ENCODE measurements at places on chromosomes 1 and 21.

- no peak for DNase-seq
Measured at GRCh38 chr1:239979456-239979855, 112.2 kb upstream of the FMN2 start.

- DNase-seq: no peak
Measured at GRCh38 chr1:164930833-164931232, 371.8 kb downstream of the PBX1 start.

DNA sequence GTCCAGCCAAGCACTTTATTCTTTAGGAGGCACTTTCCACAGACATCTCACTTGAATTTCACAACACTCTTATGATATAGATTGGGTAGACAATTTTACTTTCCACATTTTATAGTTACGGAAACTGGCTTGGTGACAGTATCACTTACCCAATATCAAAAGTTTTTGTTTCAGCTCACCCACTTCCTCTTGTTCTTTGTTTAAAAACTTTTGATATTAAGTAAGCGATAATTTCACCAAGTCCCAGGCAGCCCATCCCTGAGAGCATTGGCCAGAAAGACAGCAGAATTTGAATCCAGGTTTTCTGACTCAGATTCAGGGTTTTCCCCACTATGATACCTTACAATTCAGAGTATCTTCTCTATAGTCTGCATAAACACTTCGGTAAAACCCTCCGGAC lies 60.0 kb downstream of the LRIG2 start:
- DNase-seq: no peak

DNA sequence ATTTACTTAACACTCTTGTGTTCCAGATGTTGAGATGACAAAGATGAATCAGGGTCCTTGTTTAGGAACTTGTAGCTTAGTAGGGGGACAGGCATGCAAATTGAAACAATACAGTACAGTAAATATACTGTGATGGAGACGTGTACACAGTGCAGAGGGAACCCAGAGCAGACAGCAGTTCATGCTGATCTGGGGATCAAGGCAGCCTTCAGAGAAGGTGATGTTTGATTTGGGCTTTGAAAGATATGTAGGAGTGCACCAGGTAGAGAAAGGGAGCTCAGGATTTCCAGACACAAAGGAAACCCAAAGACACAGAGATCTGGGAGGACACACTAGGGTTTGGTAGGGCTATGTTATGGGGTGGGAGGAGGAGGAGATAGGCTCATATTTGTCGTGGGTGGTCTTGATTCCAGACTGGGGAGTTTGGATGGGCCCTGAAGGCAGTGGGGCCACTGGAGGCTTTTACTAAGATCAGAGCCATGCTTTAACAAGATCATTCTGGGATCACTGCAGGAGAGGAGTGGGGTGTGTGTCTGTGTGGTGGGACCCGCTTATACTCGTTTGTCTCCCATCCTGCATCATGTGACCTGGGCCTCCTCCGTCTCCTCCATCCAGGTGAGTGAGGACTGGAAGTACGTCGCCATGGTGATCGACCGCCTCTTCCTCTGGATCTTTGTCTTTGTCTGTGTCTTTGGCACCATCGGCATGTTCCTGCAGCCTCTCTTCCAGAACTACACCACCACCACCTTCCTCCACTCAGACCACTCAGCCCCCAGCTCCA lies 7.8 kb downstream of the CHRNB2 start:
- DNase-seq: no peak

- peak; percentile 67 for DNase-seq
Measured at GRCh38 chr1:46342084-46342656, 1.6 kb downstream of the NSUN4 start.

GRCh38 chr1:14921057-14921456 lies 232.5 kb upstream of the TMEM51 start:
- DNase-seq: no peak

DNA sequence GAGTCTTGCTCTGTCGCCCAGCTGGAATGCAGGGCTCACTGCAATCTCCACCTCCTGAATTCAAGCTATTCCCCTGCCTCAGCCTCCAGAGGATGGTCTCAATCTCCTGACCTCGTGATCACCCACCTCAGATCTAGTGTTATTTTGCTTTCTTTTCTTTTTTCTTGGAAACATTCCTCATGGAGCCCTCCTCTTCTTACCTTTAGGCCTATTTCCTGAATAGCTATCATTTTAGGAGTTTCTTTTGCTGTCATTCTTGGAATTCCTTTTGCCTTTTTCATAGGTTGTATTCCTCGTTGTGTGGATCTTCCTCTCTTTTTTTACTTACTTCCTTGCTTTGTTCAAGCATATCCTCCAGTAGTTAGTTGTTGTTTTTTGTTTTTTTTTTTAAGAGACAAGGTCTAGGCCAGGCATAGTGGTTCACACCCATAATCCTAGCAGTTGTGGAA lies 173.8 kb downstream of the RASAL2 start:
- DNase-seq: no peak

- no peak for DNase-seq
Measured at GRCh38 chr1:95325349-95325748, 91.3 kb downstream of the RWDD3 start.

DNA sequence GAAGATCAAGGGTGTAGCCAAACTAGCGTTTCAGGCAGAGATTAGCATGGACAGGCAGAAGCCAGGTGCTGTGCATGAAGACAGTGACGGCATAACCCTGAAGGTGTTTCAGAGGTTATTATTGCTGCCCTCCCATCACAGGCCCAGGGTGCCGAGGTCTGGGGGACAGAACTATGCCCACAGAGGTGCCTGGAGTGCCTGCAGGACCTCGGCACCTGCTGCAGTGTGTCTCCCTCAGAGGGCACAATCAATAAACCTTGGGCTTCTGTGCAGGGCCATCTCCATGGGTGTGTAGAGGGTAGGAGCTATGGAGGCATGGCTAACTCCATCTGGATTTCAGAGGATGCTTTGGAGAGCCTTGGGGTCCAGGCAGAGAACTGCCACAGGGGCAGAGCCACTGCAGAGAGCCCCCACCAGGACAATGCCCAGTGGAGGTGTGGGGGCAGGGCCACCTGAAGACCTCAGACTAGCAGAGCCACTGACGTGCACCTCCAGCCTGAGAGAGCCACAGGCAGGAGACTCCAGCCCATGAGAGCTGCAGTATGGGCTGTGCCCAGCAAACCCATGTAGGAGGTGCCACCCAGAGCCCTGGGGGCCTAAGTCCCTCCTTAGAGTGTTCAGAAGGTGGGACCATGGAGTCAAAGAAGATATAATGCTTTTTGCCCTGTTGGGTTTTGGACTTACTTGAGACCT lies 5.7 kb upstream of the ABCG1 start:
- no peak for DNase-seq

DNA sequence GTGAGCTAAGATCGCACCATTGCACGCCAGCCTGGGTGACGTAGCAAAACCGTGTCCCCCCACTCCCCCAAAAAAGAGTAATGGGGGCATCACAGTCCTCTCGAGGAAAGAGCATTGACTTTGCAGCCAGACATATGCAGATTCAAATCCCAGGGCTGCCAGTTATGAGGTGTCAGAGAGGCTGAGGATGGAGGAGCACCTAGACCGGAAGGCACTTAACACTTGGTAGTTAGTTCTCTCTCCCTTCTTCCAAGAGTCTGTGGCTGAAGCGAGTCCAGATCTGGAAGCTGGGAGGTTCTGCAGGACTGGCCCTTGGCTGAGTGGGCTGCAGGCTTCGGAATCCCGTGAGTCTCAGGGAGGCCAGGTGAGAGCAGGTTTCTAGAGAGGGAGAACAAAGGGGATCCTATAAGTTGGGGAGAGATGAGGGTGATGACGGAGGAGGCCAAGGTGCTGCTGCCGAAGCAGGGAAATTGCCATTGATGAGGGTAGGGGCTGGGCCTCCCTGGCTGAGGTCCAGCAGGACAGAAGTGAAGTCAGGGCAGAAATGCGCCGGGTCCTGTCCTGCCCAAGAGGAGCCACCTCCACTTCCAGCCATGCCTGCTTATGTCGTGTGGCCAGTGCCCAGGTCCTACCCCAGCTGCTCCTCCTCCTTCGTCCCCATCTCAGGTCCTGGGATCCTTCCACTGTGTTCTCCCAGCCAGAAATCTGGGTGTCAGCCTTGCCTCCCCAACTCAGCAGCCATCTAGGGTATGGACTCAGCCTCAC lies 13.3 kb upstream of the SPOCD1 start:
- DNase-seq: no peak

- no peak for DNase-seq
Measured at GRCh38 chr1:55605155-55605554, 390.0 kb upstream of the USP24 start.

- no peak for DNase-seq
Measured at GRCh38 chr1:6332821-6333220, 60.7 kb downstream of the ACOT7 start.

DNA sequence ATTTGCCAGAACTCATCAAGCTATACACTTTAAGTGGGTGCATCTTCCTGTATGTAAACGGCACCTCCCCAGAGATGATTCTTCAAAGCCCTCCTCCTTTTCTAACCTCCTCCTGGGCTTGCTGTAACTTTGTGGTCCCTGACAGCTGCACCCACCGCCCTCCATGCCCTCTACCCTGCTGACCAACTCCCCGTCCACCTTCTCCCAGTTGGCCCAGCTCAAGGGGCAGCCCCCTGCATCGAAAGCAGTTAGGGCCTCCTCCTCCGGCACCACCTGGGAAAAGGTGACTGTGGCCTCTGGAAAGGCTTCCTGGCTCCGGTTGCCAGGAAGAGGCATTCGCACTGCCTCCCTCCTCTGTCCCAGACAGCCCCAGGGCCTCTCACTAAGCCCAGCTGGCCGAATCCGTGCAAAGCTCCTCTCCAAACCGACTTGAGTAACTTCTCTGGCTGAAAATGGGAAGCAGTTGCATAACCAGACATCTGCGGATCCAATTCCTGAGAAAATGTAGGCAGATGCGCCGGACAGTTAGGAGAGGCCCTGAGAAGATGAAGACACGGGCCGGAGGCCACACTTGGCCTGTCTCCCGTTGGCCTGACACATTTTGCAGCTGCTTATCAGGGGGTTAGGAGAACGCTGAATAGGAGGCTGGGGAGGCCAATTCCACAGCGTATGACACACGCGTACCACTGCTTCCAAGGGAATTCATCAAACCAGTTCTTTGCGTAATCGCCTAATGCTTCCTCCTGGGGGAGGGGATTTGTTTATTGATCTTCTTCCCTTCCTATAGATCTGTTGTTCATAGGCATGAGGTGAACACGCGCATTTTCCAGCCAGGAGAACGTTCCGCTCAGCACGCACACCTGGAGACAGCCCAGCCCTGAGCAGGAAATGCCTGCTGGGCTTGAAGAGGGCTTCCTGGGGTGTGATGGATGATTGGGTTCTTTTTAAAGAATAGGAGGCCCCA lies 48.7 kb upstream of the COL6A2 start:
- DNase-seq: no peak

- DNase-seq: no peak
Measured at GRCh38 chr1:241592273-241592958, 47.8 kb downstream of the CHML start.

DNA sequence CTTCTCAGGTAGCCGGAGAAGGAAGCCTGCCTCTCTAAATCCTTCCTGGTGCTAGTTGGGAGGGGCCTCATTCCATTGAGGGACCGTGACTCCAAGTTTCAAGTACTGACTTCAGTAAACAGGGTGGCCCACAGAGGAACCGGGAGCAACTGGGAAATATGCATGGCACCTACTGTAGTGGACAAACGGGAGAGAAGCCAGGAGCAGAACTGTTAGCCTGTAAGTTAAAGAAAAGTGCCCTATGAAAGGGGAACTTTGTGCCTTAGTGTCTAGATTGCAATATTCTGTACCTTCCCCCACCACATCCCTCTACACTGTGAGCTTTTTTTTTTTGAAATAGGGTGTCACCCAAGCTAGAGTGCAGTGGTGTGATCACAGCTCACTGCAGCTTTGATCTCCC lies 33.2 kb upstream of the KANK4 start:
- DNase-seq: no peak

GRCh38 chr1:28175955-28176485 lies 470 bp downstream of the PTAFR start:
- no peak for DNase-seq

- DNase-seq: peak; percentile 63
Measured at GRCh38 chr1:159015440-159015909, 5.8 kb downstream of the IFI16 start.

- DNase-seq: peak; percentile 42
Measured at GRCh38 chr1:17045634-17046333, 8.0 kb downstream of the SDHB start.

- DNase-seq: no peak
Measured at GRCh38 chr1:86696522-86696921, 7.9 kb upstream of the SH3GLB1 start.

- no peak for DNase-seq
Measured at GRCh38 chr1:94178901-94179300, 58.0 kb upstream of the ABCA4 start.

- DNase-seq: no peak
Measured at GRCh38 chr1:69196071-69196470, 371.7 kb upstream of the LRRC7 start.

DNA sequence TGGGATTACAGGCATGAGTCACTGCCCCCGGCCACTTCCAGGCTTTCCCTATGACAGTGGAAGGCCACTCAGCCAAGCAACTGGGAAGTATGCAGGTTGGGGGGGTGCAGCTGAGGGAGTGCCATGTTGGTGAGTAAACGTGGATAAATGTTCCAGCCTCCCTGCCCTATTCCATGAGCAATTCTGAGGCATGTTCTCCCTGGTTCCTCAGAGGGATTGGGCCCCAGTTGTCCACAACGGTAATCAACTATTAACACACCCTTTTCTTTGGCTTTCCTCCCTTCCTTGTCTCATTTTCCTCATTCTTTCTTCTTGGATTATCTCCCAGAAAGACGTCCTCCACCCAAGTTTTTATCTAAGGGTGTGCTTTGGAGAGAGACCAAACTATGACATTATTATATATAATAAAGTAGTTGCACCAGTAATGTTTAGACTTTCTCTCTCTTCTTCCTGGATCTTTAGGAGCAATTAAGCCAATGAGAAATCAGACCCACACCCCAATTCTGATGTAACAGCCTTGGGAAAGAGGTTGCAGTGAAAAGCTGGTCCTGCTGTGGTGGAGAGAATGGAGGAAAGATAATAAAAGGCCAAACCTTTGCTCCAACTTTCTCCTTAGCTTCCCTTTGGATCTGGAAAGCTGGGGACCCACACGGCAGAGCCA lies 6.8 kb upstream of the SLAMF9 start:
- no peak for DNase-seq

- DNase-seq: no peak
Measured at GRCh38 chr1:92447976-92448375, 38.7 kb downstream of the GFI1 start.

All from germinal center (tissue), 1 donor.